ENCODE measurements at places on chromosomes 6 and 20.

DNA sequence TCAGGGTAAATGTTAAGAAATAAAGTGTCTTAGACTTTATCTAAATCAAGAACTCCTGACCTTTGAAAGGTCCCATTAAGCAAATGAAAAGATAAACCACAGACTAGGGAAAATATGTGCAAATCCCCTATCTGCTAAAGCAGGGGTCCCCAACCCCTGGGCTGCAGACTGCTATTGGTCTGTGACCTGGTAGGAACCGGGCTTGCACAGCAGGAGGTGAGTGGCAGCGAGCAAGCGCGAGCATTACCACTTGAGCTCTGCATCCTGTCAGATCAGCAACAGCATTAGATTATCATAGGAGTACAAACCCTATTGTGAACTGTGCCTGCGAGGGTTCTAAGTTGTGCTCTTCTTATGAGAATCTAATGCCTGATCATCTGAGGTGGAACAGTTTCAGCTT is 42.4 kb downstream of the LCA5 start:
- no peaks in the 10 kb centered on the region for H3K4me1 ChIP-seq
- no peak for DNase-seq
- no peaks in the 10 kb centered on the region for H3K27me3 ChIP-seq

- DNase-seq: no peak
- peaks cover 16% of the 10 kb centered on the region for H3K27me3 ChIP-seq
- H3K4me1 ChIP-seq: peaks cover 12% of the 10 kb centered on the region
- peaks cover 2% of the 10 kb centered on the region for H3K36me3 ChIP-seq
Measured at GRCh38 chr6:14100138-14100537, 17.4 kb upstream of the CD83 start.

DNA sequence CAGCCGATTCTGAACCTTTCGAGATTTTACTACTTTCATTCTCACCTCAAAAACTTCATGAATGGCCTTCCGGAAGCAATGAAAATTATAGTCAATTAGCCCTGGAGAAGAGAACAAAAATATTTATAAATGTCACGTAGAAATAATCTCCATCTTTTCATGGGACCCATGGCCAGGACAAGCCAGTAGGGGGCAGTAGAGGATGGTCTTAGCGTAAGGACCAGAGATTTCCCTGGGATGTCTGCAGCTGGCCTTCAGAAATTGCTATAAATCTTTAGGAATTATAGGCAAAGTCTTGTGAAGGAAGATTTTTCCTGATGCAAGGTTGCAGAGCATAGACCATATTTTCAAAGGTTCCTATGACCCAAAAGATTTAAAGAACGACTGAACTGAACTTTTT is 15.6 kb upstream of the UBE2J1 start:
- peaks cover 14% of the 10 kb centered on the region for H3K4me1 ChIP-seq
- H3K27me3 ChIP-seq: no peaks in the 10 kb centered on the region
- H3K4me3 ChIP-seq: no peak overlapping the region
- peak; percentile 57 for DNase-seq

GRCh38 chr6:53811746-53812145 is 16.9 kb downstream of the LRRC1 start:
- peaks cover 3% of the 10 kb centered on the region for H3K36me3 ChIP-seq
- DNase-seq: no peak
- peaks cover 20% of the 10 kb centered on the region for H3K4me1 ChIP-seq
- H3K27ac ChIP-seq: no peak overlapping the region

- H3K27ac ChIP-seq: no peak overlapping the region
- DNase-seq: no peak
- peaks cover 34% of the 10 kb centered on the region for H3K27me3 ChIP-seq
- peaks cover 16% of the 10 kb centered on the region for H3K4me1 ChIP-seq
Measured at GRCh38 chr6:129764761-129765407, 54.9 kb upstream of the ARHGAP18 start.

DNA sequence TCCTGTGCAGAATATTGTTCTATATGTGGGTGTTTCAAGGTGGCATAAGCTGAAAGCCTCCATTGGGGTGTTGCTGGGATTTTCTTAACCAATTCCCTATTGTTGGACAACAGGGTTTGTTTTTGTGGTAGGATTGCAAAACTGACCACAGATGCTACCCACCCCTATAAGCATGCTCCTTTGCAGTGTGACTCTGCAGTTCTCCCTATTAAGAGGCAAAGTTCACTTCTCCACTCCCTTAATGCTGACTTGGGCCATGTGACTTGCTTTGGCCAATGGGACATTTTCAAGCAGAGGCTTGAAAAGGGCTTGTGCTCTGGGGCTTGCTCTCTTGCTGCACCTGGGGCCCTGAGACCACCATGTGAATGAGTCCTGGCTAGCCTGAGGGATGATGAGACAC is 8.5 kb upstream of the ANGPT4 start:
- H3K36me3 ChIP-seq: no peaks in the 10 kb centered on the region
- H3K27me3 ChIP-seq: peaks cover 58% of the 10 kb centered on the region
- no peak overlapping the region for H3K4me3 ChIP-seq
- H3K27ac ChIP-seq: no peak overlapping the region

GRCh38 chr6:1477432-1478090 is 88.2 kb downstream of the FOXF2 start:
- H3K27ac ChIP-seq: no peak overlapping the region
- no peak for DNase-seq
- H3K4me3 ChIP-seq: no peak overlapping the region
- peaks cover 4% of the 10 kb centered on the region for H3K36me3 ChIP-seq

- DNase-seq: no peak
- H3K27ac ChIP-seq: no peak overlapping the region
- no peaks in the 10 kb centered on the region for H3K36me3 ChIP-seq
- H3K4me1 ChIP-seq: no peaks in the 10 kb centered on the region
- no peak overlapping the region for H3K4me3 ChIP-seq
Measured at GRCh38 chr6:117960877-117961276, 53.8 kb downstream of the SLC35F1 start.

GRCh38 chr6:36075656-36076055 is 48.0 kb downstream of the MAPK14 start:
- no peak for DNase-seq
- H3K4me3 ChIP-seq: no peak overlapping the region
- no peaks in the 10 kb centered on the region for H3K27me3 ChIP-seq
- H3K36me3 ChIP-seq: peaks cover 12% of the 10 kb centered on the region
- H3K27ac ChIP-seq: peak overlapping the region; percentile 19

- H3K27me3 ChIP-seq: no peaks in the 10 kb centered on the region
- no peaks in the 10 kb centered on the region for H3K4me1 ChIP-seq
- H3K4me3 ChIP-seq: no peak overlapping the region
- no peak overlapping the region for H3K27ac ChIP-seq
Measured at GRCh38 chr6:27428502-27428901, 39.9 kb downstream of the ZNF391 start.

GRCh38 chr6:16336056-16336818 is 97.8 kb downstream of the GMPR start:
- H3K4me1 ChIP-seq: peaks cover 10% of the 10 kb centered on the region
- no peaks in the 10 kb centered on the region for H3K36me3 ChIP-seq
- peak overlapping the region; percentile 1 for H3K27ac ChIP-seq
- no peak overlapping the region for H3K4me3 ChIP-seq
- DNase-seq: no peak
- no peaks in the 10 kb centered on the region for H3K27me3 ChIP-seq

DNA sequence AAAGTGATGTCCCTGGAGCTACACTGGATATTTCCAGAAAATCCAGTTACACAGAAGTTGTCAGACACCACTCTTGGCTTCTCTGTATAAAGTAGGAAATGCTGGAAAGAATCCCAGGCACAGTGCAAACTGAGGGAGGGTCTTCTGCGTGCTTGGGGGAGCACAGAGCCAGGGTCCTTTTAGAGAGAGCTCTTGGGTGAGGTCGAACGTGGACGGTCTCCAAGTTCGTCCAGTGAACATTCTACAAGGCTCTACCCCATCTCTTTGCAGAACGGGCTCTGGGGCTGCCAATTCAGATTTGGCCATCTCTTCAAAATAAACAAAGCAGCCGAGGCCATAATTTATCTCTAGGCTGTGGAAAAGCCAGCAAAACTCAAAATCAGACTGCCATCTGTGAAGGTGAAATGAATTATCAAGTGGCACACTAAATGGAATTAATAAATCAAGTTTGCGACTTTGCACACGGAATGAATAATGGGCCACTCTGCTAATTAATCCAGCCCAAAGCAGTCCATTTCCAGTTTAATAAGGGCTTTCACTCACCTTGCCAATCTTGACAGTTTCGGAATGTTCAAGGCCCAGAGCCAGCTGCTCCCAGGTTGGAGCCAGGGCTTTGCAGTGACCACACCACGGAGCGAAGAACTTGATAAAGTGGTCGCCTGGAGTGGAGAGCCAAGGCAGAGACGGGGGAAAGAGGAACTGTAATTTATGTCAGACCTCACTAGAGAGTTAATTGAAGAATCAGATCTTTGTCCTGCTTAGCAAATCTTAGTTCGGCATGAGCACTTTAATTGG is 19.3 kb downstream of the TXNDC5 start:
- DNase-seq: no peak
- H3K36me3 ChIP-seq: peaks cover 16% of the 10 kb centered on the region
- no peak overlapping the region for H3K4me3 ChIP-seq
- H3K4me1 ChIP-seq: peaks cover 4% of the 10 kb centered on the region
- H3K27me3 ChIP-seq: no peaks in the 10 kb centered on the region
- no peak overlapping the region for H3K27ac ChIP-seq

GRCh38 chr20:6726761-6727160 is 40.7 kb upstream of the BMP2 start:
- no peaks in the 10 kb centered on the region for H3K4me1 ChIP-seq
- no peak overlapping the region for H3K4me3 ChIP-seq
- no peak overlapping the region for H3K27ac ChIP-seq
- no peak for DNase-seq
